Brain (organoid and tissue), 16 donors: ENCODE measurements at places on chromosomes 3 and 15. TPM values are rescaled to one million over a fixed set of nuclear protein-coding genes. Genes with fewer than 3 reads are reported as not detected.

Gene GTF2A2
- 126 TPM for polyA plus RNA-seq

Gene TNIK
- polyA plus RNA-seq: 26.3 TPM

Gene SOX14
- 0.15 TPM for polyA plus RNA-seq

Gene PLSCR5
- not detected for polyA plus RNA-seq

Gene RARB
- polyA plus RNA-seq: 3.7 TPM

Gene FBXL22
- polyA plus RNA-seq: 1.5 TPM

Gene ASB14
- polyA plus RNA-seq: not detected

Gene CD86
- polyA plus RNA-seq: 1.2 TPM
